ENCODE measurements at places on chromosomes 11 and 22.

- DNase-seq, result no peak
Measured at GRCh38 chr11:10876158-10876557, 18.3 kb upstream of the ZBED5 start.

DNA sequence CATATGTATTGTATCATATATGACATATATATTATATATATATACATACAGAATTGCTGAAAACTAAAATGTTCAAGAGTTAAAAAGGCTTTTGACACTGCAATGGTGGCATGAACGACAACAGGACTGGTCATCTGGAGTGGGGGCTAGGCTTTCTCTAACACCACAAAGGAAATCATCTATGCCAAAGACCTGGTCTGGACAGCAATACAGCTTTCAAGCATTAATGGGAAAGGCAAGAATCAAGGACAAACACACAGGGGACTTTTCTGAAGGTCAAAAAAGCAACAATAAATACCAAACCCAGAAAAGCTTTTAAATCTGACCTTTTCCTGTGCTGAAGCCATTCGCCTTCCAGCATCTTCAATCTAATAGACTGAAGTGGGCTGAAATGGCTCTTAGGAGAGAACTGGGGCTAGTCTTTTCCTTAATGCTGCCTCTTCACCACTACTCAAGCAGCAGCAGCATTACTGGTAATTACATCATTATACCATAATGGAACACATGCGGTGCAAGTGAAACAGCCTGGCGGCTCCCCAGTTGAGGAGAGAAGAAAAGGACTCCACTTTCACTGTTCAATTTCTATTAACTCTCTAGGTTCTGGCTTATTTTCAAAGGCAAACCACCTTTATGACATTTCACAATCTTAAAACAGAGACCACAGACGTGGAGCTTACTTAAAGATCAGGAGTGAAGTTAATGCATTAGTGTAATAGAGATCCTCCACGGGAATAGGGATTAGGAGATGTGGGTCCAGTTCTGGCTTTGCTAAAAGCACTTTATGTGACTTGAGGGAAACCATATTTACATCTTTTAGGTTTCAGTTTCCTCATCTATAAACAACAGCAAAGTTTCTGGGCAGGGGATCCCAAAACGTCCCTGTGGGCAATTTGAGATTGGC, 63.0 kb downstream of the GAB2 start:
- DNase-seq, result no peak

GRCh38 chr11:20558741-20559140, 40.7 kb upstream of the SLC6A5 start:
- DNase-seq, result no peak

GRCh38 chr22:41823797-41824196, 9.1 kb upstream of the SREBF2 start:
- no peak for DNase-seq

DNA sequence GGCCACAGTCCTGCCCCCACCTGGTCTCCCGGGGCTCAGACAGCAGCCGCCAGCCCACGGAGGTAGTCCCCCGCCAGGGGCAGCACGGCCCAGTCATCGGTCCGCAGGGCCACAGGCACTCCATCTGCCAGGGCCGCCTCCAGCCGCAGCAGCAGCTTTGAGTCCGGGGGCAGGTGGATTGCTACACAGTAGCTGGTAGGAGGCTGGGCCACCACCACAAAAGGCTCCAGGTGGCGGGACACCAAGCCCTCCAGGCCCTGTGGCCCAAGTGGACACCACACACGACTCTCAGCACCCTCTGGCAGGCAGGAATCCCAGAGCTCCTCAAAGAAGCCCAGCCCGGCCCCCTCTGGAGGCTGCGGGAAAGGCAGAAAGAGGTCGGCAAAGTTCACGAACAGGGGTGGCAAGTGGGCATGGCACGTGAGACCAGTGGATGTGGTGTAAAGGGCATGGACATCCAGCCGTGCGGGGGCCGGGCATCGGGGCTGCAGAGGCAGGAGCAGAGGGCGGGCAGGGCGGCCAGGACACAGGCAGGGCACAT, 2.9 kb downstream of the AP5B1 start:
- DNase-seq, result no peak
